Cortex of kidney (tissue), 1 donor: ENCODE measurements at places on chromosomes 6 and 20.

GRCh38 chr20:56343861-56344381 lies 14.9 kb upstream of the FAM210B start:
- no peak for DNase-seq

- no peak for DNase-seq
These were observed 14.7 kb upstream of the PTGIS start for GRCh38 chr20:49582413-49583334.

GRCh38 chr6:17268114-17268513 lies 13.0 kb upstream of the RBM24 start:
- DNase-seq: no peak

GRCh38 chr6:82270881-82271635 lies 23.5 kb upstream of the IBTK start:
- no peak for DNase-seq

DNA sequence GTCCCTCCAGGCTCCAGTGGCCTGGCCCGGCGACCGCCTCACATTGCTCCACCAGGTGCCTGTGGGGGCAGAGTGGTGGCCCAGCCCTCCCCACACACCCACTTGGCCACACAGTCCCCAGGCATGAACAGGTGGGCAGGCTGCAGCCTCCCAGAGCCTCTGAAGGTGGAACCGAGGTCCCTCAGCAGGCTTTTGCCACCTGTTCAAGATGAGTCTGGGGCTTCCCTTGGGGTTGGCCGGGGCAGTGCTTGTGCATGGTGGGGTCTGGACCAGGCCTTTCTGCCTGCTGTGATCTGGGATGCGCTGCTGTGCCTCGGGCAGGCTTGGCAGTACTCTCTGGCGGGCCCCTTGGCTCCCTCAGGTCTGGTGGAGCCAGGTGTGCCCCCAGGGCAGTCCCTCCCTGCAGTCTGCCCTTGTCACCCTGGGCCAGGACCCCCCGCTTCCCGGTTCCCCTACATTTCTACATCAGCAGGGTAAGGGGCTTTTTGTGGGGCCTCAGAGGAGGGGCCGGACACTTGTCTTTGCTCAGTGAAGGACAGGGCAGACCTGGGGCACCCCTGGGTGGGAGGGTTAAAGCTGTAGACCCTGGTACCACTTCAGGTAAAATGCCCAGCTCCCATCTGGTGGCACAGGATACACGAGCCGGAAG lies 2.7 kb upstream of the COL9A3 start:
- DNase-seq: no peak

DNA sequence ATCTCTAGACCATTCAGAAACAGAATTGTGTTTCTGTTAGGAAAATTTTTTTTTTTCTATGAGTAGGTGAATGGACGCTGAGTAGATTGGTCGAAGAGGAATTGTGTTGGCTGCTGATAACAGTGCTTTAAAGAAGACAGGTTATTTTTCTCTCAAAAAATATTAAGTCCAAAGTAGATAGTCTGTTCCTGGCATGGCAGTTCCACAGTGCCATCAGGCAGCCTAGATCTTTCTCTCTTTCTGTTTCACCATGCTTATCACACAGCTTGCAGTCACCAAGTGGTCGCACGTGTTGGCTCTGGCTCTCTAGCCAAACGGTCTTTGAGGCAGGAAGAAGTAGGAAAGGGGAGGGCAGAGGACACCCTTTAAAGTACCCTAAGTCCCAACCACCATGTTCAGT lies 22.4 kb upstream of the SERINC3 start:
- no peak for DNase-seq

GRCh38 chr20:40046703-40047102 lies 642.3 kb downstream of the MAFB start:
- no peak for DNase-seq

GRCh38 chr6:55775029-55775318 lies 100.4 kb downstream of the BMP5 start:
- no peak for DNase-seq

- DNase-seq: no peak
These were observed 19.5 kb downstream of the GSTA4 start for GRCh38 chr6:52975580-52975979.

DNA sequence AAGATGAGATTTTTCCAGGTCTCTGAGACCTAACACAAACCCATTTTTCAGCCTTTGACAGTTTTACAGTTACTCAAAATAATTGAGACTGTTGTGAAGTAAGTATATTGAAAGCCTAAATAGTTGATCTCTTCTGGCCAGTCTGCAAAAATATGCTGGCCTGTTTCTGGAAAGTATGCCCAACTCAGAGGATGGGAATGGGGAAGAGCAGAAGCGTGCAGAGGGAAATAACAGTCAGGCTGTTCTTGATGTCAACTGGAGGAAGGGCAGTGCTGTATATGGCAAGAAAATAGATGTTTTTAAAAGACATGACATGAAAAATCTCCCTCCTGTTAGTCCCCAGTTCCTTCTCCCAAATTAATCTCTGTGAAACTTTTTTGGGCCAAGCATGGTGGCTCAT lies 3.8 kb downstream of the GID8 start:
- DNase-seq: no peak

DNA sequence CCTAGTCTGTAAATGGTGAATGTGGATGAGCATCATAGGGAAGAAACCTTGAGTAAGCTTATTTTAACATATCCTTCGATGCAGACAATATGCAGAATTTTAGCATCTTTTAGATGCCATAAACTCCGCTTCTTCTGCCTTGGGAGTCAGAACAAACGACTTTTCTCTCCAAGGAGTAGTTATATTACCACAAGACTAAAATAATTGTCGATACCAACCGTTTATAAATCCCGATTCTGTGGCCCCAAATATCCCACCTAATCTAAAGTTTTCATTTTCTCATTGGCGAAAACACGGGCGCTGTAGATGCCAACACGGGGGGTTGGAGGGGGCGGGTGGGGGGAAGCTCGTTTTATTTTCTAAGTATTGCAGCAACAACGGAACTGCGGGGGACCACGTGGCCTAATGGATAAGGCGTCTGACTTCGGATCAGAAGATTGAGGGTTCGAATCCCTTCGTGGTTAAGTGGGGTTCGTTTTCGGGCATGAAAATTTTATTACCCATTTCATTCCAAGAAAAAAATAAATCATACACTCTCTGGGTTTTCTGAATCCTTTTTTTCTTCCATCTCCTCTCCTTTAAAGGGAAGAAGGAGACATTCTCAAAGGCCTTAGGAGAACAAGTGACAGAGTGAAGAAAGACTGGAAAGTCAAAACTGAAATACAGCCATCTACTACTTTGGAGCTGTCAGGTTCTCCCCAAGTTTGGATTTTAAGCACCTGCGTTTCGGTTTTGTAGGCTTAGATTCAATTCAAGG lies 65.5 kb upstream of the BTN3A2 start:
- no peak for DNase-seq

GRCh38 chr6:135334169-135334568 lies 153.1 kb downstream of the MYB start:
- no peak for DNase-seq

GRCh38 chr20:38179846-38180245 lies 14.8 kb upstream of the TGM2 start:
- DNase-seq: no peak

- DNase-seq: no peak
These were observed 210.4 kb downstream of the GMDS start for GRCh38 chr6:2035046-2035445.

GRCh38 chr6:8182902-8183665 lies 80.7 kb upstream of the EEF1E1 start:
- DNase-seq: no peak

- DNase-seq: no peak
These were observed 159.3 kb upstream of the TNFAIP3 start for GRCh38 chr6:137707590-137708360.

DNA sequence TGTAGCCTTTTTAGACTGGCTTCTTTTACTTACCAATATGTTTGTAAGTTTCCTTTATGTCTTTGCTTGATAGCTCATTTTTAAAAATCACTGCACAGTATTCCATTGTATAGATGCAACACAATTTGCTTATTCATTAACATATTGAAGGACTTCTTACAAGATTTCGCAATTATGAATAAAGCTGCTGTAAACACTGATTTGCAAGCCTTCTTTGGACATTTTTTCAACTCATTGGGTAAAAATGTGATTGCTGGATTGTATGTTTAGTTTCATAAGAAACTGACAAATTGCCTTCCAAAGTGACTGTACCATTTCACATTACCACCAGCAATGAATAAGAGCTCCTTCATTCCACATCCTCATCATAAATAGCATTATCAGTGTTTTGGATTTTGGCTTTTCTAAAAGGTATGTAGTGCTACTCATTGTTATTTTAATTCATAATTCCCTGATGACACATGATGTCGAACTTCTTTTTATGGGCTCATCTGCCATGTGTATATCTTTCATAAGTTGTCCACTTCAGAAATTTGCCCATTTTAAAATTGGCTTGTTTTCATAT lies 80.7 kb downstream of the TFAP2B start:
- DNase-seq: no peak

- DNase-seq: no peak
These were observed 3.4 kb downstream of the THEMIS start for GRCh38 chr6:127897484-127897883.

GRCh38 chr6:33632558-33633039 lies 11.5 kb downstream of the ITPR3 start:
- no peak for DNase-seq

DNA sequence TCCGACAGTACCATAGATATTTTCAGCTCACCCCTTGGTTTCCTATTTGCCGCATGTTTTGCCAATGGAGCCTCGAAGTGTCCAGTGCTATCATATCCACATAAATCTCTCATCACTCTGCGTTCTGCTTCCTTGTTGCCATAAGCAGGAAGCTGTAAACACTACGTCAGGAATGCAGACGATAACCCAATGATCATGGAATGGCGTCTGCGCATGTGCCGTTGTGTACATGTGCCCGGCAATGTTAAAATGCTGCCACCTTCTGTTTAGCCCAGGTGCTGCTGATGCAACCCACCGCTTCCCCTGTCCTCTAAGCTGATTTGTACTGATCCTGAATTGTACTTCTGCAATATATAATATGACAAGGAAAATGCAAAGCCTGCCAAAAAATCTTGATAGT lies 607.5 kb downstream of the HDGFL1 start:
- DNase-seq: no peak

GRCh38 chr6:82507112-82507511 lies 143.5 kb downstream of the TPBG start:
- no peak for DNase-seq

GRCh38 chr6:101534386-101534785 lies 140.9 kb downstream of the GRIK2 start:
- no peak for DNase-seq

DNA sequence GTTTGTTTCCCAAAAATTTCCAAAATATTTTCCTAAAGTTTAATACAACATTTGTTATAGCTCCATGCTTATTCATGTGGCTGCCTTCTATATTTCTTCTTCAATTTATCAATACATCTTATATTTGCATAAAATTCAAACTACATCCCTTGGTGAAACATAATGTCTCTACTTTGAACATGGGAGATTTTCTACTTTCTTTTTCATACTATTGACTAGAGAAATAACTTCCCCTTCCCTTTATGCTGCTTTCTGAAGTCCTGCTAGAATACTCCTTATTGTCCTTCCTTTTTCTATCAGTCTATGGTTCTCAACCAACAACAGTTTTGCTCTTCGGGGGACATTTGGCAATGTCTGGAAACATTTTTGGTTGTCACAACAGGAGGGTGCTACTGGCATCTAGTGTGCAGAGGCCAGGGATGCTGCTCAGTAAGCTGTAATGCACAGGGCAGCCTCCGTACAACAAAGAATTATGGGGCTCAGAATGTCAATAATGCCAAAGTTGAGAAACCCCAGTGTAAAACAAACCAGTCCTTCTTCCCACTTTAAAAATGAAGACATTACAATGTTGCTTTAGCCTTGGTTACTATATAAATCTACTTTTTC lies 29.9 kb downstream of the MKKS start:
- no peak for DNase-seq

- no peak for DNase-seq
These were observed 248.8 kb downstream of the KHDC1L start for GRCh38 chr6:72976484-72976883.

DNA sequence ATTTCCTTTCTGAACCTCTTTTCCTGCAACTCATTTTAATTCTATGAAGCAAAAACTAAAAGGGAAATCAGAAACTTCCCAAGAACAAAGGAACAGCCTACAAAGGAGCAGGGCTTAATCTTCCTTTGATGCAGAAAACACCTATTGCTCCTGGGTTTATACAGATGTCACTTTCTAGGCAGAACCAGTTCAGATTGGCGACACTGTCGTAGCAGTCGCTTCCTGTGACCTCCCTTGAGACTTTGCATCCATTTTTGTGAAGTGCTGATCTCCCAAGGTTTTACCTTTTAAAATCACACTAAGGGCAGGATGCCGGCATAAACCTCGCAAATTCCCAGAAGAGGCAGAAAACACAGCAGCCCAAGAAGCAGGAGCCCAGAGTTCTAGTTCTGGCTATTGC lies 40.1 kb downstream of the JAG1 start:
- no peak for DNase-seq

DNA sequence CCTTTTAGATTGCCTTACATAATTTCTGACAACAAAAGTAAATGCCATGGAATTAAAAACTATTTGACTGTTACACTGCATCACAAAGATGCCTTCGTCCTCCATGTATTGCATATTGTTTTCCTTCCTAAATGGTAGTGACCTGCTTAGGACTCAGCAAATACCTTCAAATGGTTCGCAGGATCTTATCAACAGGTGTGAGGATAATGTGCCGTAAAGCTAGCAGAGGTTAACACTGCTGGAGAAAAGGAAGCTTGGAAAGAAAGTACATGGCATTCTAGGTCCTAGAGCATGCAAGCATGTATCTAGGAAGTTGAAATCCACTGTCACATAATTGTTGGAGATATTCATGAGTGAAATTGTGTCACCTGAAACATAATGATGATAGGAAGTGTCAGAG lies 5.5 kb downstream of the CLVS2 start:
- no peak for DNase-seq

GRCh38 chr6:55882718-55883569 lies 7.6 kb upstream of the BMP5 start:
- DNase-seq: no peak

GRCh38 chr20:41009946-41010345 lies 18.7 kb upstream of the TOP1 start:
- DNase-seq: no peak

DNA sequence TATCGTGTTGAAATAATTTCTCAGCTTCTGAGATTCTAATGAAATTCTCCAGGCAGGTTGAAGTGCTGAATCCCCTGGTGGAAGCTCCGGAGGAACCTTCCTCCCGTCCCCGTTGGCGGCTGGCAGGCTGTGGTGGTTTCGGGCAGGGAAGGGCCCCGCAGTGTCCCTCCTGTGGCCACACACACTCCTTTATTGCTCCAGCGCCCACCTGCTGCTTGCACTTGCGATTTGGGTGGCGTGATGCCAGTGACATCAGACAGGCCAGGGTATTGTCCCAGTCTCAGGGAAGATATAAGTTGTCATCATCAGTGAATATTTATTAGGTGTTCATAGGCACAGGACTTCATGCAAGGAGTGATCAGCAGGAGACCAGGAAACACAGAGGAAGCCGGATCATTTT lies 530.4 kb downstream of the QKI start:
- no peak for DNase-seq
